ENCODE measurements at places on chromosomes 3 and 15. TPM values are rescaled to one million over a fixed set of nuclear protein-coding genes. Genes with fewer than 3 reads are reported as not detected.

The MKRN3 gene
- 0.25 TPM for total RNA-seq

The CHRNA3 gene
- 0.37 TPM for total RNA-seq

The TMEM207 gene
- not detected for total RNA-seq

The KCNMB2 gene
- total RNA-seq: not detected

The C3orf49 gene
- not detected for total RNA-seq

The DUOX2 gene
- not detected for total RNA-seq

The CLSTN2 gene
- total RNA-seq: 5.2 TPM

The CELF6 gene
- 0.18 TPM for total RNA-seq

The TUSC7 gene
- not detected for total RNA-seq

The RTP3 gene
- not detected for total RNA-seq

The CPLX3 gene
- not detected for total RNA-seq

The FMN1 gene
- total RNA-seq: not detected

The AHSG gene
- total RNA-seq: not detected

The ELL3 gene
- 51.2 TPM for total RNA-seq

The ABI3BP gene
- not detected for total RNA-seq

The NPAP1 gene
- not detected for total RNA-seq

The UMPS gene
- 53.5 TPM for total RNA-seq

The XCR1 gene
- total RNA-seq: not detected

The RGMA gene
- 2.6 TPM for total RNA-seq

The ARHGEF26 gene
- 12.8 TPM for total RNA-seq

The HGD gene
- not detected for total RNA-seq

The GOLGA6D gene
- total RNA-seq: not detected

The LRRK1 gene
- not detected for total RNA-seq

All from G401 (cell line).